MV-4-11 (cell line): ENCODE measurements at places on chromosomes 5 and 9.

GRCh38 chr9:129138144-129138462, 26.9 kb downstream of the PTPA start:
- no peak for DNase-seq

- DNase-seq: no peak
Observed at GRCh38 chr5:52859628-52860027, 71.9 kb downstream of the ITGA1 start.

DNA sequence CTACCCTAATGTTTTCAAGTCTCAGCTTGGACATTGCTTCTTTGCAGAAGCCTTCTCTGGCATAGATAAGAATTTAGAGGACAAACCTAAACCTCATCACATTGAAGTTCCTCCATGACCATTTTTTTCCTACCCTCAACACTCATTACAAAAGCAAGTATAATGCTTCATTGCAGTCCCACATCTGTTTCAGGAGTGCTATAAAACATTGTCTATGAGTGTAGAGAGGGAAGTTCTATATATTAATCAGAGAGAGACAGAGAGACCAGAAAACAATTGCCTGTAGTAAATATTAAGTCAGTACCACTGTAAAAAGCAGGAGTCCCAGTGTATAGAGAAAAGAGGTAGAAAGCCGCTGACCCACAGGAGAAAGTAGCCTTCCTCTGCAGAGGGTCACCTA, 149.7 kb downstream of the PRELID2 start:
- DNase-seq: no peak

- peak; percentile 74 for DNase-seq
Observed at GRCh38 chr9:5510360-5510931, at the start of gene PDCD1LG2. TSS of gene PDCD1LG2 (plus strand) at chr9:5510531. CDS start at chr9:5522547, 12,016 bp downstream.

DNA sequence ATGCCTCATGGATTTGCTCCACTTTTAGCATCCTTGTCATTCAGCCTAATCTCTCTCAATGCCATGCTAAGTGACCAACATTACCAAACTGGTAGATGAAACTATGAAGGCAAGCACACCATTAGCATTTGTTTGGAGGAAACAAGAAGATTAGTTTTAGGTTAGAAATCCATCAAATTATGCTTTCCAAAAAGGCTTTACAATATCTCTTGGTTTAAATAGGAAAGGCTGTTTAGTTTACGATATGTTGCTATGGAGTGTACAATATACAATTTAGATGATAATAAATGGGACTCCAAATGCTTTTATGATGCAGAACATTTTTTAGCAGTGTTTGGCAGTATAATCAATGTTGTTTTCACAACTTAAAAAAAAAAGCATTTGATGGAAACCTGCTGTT, 47.8 kb upstream of the CTXN3 start:
- DNase-seq: no peak

- DNase-seq: peak; percentile 8
Observed at GRCh38 chr5:130773813-130774212, 391.2 kb downstream of the HINT1 start.
